ELR (cell line): ENCODE measurements at places on chromosomes 4 and X.

DNA sequence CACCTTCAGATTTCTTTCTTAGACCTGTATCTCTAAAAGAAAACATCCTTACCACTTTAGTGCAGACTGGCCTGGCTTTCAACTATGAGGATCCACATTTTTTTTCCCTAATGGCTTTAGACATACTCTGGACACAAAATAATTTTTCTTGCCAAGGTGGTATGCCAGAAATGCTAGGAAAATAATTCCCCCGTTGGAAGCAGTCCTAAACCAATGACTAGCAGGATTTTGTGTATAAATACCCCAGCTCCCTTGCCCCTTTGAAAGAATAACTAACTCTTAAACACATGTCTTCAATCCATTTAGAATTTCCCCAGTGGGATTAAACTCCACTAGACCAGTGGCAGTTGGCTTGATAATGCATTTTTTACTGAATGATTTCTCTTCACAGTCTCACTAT lies 500.5 kb upstream of the FTHL17 start:
- no peak for DNase-seq

- no peak for DNase-seq
Observed at GRCh38 chrX:44669626-44670025, 127.0 kb upstream of the FUNDC1 start.

DNA sequence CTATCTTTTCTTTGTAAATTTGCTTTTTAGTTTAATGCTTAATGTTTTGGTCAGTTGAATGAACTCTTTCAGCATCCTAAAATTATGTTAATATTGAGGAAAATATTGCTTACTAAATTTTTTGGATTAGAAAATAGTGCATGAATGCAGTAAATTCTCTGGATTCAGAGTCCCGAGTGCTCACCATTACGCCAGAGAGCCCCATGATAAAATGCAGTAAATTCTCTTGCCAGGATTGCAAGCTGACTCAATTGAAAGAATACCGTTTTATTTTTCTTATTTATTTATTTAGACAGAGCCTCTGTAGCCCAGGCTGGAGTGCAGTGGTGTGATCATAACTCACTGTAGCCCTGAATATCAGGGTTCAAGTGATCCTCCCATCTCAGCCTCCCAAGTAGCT lies 60.9 kb upstream of the ENPEP start:
- no peak for DNase-seq

- DNase-seq: peak; percentile 72
Observed at GRCh38 chr4:107801766-107802211, 22.9 kb upstream of the SGMS2 start.

GRCh38 chr4:130955520-130955919 lies 1859.6 kb downstream of the C4orf33 start:
- no peak for DNase-seq

DNA sequence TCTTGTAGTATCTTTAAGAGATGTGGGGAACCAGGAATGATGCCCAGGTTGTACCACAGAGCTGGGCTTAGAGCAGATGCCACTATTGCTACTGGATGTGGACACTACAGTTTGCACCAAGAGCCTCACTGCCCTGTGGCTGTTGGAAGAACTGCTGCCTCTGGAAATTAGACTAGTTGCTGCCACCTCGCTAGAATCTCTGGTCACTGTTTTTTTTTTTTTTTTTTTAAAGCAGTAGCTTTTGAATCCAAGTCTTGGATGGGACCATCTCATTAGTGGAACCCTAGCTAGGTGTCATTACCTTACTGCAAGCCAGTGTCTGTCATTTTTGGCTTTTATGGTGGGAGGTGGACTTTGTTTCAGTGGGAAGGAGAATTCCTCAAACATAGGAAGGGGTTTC lies 105.5 kb downstream of the ARHGAP10 start:
- peak; percentile 32 for DNase-seq

DNA sequence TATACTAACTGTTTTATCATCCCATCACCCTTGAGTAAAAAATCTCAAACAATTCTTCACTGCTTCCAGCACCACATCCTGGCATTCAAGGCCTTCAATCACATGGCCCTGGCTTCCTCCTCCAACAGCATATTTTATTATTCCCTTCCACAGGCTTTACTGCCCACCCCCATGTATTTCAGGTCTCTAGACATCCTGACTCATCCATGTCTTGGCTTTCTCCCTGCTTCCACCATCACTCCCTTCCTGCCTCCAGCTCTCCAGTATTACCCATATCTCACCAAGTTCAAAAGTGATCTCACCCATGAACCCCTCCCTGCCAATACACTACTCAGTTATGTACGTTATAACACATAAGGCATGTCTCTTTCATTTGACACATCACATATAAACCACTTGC lies 34.7 kb upstream of the PLAC1 start:
- DNase-seq: peak; percentile 75

DNA sequence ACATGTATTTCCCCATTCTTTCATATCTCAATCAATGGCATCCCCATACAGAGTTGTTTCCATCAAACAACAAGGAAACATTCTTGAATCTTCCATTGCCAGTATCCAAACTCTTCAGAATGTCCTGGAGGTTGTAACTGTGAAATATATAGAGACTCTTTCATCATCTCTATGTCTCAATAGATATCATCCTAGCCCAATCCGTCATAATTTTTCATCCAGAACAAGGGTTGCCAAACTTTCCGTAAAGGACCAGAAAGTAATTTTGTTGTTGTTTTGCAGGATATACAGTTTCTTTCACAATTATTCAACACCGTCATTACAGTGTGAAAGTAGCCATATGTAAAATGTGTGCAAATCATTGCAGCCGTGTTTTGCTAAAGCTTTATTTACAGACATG lies 15.2 kb upstream of the CXCL6 start:
- DNase-seq: no peak

GRCh38 chr4:156830351-156830750 lies 141.2 kb downstream of the PDGFC start:
- peak; percentile 96 for DNase-seq

DNA sequence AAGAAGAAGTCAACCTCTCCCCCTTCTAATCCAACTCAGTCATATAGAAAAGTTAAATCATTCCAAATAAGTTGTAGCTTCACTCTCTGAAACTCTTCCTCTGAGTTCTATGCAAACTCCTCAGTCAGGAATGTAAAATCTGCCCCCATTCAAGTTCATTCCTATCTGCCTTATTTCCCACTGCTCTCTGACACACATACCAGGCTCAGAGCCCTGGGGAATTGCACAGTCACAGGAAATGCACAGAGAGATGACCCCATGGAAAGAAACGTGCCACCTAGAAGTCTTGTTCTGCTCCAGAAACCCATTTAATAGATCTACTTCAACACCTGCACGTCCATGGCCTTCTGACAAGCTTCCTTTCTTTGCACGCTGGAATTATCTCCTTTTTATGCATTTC lies 236.0 kb upstream of the VCX3A start:
- no peak for DNase-seq

DNA sequence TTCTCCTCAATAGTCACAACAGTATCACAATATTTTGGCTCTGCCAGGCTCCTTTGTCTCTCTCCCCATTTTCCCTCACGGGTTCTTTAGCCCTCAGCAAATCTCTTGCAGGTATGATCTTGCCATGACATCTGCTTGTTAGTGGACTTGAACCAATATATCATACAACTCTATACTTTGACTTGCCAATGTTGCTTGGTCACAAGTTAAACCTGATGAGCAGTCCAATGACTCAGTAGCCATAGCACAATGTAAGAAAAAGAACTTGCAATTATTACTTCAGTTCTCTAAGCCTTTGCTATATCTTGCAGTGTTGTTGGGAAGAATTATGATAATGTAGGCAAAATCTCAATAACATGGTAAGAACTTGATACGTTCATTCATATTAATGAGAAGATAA lies 174.6 kb upstream of the NRK start:
- no peak for DNase-seq

- DNase-seq: no peak
Observed at GRCh38 chrX:41761169-41761568, 37.2 kb downstream of the GPR82 start.

GRCh38 chrX:132968296-132968949 lies 10.0 kb upstream of the HS6ST2 start:
- DNase-seq: no peak

DNA sequence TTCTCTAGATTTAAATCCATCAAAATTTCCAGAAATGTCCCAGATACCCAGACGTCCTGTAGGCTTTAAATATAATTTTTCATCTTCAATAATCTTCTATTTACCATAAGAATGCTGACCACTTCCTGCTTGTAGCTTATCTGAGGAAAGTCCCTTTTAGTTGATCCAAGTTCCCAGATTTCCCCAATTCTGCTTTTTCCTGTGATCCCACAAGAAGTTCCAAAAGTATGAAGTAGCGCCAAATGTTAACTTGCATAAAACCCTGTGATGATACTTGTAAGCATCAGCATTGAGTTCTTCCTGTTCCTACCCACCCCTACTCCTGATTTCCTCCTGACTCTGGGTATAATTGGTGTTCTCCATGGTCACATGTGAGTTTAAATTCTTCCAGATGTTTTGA lies 10.6 kb upstream of the TLR8 start:
- no peak for DNase-seq

DNA sequence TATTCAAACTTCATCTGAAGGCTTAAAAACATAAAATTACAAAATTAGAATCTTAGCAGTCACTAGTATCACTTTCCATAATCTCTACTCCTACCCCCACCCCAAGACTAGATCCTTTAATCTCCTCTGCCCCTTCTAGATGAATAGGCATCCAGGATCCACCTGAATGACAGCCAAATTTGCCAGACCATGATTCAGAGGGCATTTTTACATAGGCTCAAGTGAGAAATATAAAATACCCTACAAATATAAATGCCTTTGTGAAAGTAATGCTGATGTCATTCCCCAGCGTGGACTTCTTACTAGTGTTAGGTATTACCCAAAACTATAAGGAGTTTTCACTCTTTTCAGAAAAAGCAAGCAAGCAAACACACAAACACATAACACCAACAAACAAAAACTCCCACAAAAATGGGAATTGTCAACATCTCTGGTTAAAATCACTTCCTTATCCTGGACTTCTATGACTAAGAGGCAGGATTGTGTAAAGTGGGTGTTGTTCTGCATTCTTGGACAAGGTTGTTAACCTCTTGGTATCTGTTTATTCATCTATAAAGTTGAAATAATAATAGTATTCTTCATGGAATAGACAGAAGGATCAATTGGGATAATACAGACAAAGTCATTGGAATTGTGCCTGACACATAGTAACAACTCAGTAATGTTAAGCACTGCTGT lies 51.3 kb upstream of the TMPRSS11F start:
- peak; percentile 10 for DNase-seq

DNA sequence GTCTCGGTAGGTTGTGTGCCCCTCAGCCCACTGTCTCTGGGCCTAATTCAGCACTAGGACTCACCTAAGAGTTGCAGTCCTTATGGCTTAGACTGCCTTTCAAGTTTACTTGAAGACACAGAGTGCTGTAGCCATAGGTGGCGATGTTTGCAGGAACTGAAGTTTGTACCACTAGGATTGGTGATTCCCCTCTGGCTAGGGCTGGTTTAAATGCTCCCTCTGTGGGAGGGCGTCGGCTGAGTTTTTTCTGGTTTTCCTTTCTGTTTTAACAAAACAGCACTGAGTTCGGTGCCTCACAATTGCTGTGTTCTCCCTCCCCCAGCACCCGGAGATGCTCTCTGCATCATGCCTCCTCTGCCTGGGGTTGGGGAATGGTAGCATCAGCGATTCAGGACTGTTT lies 480.9 kb downstream of the PCDH11X start:
- DNase-seq: no peak

DNA sequence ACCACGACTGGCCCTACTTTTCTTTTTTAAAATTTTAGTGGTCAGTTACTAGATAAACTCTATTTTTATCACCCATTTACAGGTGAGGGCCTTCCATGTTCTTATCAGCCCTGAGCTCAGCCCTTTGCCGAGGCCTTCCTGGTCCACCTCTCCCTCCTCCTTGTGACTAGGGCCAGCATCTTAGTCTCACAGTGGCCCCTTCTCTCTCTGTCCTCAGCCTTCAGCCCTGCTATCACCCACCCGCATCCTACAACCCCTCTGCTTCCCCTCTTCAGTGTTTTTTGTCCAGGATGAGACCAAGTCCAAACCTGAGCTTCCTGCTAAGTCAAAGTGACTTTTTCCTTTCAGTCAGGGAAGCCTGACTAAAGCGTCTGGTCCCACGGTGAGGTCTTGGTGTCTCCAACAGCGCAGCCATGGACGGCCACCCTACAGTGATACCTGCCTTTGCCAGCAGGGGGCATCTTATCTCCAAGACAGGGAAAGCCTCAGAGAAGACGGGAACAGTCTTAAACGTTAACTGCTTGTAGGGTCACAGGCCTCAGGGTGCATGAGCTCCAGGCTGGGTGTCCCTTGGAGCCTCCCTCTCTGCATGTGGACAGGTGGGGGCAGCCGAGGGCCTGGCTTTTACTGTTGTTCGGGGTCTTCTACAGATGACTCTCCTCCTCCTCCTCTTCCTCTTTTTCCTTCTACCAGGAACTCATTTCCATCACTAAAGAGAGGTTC lies 11.7 kb upstream of the GAGE10 start:
- DNase-seq: peak; percentile 62

DNA sequence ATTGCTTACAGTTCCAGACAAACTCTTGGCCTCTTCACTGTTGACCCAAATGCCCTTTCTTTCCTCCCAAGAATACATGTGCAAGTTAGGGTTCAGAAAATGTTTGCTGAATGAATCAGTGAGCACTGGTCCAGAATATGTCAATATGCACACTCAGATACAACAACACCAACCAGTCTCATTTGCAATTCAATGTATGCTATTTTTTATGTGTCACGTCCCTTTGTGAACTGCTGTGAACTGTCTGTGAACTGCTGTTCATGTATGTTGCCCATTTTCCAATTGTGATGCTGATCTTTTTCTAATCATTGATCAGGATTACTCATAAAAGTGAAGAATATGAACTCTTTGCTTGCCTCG lies 17.8 kb downstream of the GAB3 start:
- DNase-seq: peak; percentile 65

DNA sequence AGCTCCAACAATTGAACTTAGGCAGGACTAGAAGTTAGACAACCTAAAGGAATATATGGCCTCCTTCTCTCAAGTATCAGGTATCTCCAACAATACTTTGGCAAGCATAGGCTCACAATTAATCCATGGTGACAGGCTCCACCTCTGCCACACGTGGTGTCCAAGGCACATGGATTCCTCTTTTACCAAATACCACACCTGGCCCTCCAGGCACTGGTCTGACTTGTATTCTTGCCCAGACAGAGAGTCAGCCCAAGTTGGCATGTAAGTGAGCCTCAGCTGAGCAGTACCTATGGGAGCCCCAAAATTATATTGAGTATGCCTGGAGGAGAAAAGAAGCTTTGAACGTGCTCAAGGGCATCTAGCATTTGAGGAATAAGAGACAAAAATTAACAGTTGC lies 19.6 kb downstream of the SRPX2 start:
- DNase-seq: no peak

- no peak for DNase-seq
Observed at GRCh38 chr4:153232768-153233167, 28.5 kb downstream of the TRIM2 start.
